Left forelimb (tissue), 1 donor: ENCODE measurements at places on chromosomes 1 and 21.

- DNase-seq = no peak
Measured at GRCh38 chr1:239321877-239322276, 64.5 kb upstream of the CHRM3 start.

- DNase-seq = no peak
Measured at GRCh38 chr1:14820295-14821085, 222.0 kb downstream of the KAZN start.

DNA sequence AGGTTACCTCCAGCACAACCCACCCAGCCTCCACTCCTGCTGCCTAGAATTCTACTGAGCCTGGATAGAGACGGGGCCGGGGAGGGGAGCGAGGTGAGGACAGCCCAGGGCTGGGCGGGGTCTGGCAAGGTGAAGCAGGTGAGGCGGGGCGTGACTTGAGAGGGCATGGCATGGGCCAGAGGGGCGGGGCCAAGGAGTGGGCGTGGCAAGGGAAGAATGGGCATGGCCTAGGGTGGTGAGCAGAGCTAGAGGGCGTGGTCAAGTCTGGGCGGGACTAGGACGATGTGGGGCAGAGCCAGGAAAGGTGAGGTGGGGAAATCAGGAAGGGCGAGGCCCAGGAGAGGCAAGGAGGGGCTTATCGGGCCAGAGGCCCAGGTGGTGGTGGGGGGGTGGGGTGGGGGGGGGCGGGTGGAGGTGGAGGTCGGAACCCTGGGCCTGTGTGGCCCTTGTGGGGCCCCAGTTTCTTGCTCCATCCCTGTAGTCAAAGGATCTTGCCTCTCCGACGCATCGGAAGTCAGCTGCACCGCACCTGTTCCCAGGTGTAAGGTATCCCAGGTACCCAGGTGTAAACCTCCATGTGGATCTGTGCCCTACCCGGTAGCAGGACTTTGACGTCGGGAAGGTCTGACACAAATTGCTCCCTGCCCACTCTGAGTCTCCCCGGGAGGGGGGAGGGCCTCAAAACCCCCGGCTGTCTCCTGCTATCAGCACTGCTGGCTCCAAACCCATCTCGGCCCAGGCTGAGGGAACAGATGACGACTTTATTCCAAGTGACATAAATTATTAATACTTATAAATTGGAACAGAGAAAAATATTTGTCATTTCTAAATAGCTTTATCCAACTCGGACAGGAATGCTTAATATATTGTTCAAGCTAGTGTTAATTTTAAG is 32.9 kb upstream of the UTS2 start:
- no peak for DNase-seq

- DNase-seq = no peak
Measured at GRCh38 chr1:228148935-228149405, 760 bp upstream of the GJC2 start.

DNA sequence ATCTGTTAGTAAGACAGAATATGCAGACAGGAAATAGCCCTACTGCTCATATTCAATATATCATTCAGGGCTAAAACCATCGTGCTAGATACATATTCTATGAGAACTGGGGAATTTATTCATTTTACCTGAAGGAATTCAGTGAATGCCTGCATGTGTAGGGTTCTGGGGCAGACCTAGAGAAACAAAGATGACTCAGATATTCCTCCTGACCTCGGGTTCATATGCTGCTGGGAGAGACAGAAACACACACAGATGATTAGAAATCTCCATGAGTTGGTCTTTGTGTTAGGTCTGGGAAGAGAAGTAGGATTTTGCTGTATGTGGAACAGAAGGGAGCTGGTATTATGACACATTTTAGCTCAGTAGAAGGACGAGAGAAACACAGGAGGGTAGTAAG is 176.5 kb upstream of the ST6GALNAC5 start:
- no peak for DNase-seq

DNA sequence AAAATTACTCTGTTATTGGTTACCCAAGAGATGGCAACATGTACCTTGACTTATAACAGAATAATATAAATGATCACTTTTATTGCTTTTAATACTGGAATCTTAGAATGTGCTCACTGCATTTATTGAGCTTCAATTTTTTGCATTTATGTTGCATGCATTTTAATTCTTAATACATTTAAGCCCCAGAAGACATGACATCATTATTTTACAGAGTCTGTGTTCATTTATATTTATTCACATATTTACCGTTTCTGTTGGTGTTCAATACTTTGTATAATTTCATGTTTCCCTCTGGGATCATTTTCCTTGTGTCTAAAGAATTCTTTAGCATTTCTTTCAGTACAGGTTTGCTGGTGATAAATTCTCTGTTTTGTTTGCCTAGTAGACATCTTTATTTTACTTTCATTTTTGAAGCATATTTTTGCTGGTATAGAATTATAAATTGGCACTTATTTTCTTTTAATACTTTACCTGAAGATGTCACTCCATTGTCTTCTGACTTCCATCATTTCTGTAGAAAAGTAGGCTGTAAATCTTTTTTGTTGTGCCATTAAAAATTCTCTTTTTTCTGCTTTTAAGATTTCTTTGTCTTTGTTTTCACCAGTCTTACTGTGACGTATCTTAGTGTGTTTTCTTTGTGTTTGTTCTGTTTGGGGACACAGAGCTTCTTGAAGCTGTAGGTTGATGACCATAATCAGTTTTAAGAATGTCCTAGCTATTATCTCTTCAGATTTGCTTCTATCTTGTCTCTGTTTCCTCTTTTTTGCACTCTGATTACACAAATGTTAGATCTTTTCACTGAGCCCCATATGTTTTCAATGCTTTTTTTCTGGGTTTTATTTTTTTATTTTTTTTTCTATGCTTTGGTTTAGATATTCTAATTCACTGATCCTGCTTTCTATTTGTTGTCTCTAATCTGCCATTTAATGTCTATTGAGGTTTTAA is 26.9 kb downstream of the DISP3 start:
- no peak for DNase-seq

DNA sequence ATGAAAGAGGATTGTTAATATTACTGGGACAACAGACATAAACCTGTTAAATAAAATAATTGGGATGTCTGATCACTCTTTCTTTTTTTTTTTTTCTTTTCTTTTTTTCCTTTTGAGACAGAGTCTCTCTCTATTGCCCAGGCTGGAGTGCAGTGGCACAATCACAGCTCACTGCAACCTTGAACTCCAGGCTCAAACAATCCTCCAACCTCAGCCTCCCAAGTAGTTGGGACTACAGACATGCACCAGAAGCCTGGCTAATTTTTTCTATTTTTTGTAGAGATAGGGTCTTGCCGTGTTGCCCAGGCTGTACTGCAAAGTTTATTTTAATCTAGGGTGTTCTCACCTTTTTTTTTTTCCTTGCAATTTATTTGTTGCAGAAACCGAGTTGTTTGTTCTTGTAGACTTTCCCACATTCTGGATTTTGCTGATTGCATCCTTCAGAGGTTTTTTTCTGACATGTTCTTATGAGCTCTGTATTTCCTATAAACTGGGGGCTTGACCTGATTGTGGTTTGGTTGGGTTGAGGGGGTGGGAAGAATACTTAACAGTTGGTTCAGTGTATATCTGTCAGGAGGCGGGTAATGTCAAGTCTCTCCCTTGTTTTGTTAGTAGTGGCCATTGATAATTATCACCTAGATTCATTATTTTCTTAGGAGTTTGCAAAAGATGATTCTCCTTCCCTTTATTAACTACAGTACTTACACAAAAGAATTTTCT is 125.2 kb downstream of the MAST2 start:
- no peak for DNase-seq

DNA sequence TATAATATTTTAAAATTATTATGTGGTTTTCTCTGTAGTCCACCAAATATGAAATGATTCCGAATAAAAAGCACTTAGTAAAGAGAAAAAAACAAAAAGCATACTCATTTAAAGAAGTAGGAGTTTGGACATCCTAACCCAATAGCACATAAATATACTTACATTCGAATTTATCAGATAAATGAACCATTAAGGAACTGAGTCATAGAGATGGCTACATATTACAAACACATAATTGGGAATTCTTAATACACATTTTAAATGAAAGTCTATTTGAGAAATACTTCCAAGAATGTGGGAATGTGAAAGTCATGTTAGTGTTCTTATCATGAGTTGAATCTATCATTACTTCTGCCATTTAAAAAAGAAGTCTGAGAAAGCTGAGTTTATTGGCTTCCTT is 75.0 kb downstream of the USP24 start:
- DNase-seq = no peak

GRCh38 chr1:64594446-64594845 is 124.5 kb downstream of the CACHD1 start:
- no peak for DNase-seq

- DNase-seq = no peak
Measured at GRCh38 chr1:201275253-201275666, 8.0 kb upstream of the PKP1 start.
